NCI-H2171 (cell line): ENCODE measurements at places on chromosomes 11 and 22.

DNA sequence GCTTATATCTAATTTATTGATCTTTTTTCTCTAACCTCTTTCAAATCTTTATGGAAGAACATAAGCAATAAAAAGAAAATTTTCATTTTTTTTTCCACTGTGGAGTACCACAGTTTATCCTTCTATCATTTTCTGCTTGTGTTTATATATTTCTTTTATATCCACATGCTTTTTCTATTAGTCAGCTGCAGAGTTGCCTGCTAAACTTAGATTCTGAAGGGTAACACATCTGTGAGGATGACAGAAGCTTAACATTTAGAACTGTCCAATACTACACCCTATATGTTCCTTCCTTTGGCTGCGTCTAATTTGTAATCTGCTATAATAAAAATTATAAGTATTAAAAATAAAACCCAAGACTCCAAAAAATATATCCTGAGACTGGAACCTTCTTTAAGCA, 20.8 kb downstream of the CCDC90B start:
- DNase-seq = no peak

DNA sequence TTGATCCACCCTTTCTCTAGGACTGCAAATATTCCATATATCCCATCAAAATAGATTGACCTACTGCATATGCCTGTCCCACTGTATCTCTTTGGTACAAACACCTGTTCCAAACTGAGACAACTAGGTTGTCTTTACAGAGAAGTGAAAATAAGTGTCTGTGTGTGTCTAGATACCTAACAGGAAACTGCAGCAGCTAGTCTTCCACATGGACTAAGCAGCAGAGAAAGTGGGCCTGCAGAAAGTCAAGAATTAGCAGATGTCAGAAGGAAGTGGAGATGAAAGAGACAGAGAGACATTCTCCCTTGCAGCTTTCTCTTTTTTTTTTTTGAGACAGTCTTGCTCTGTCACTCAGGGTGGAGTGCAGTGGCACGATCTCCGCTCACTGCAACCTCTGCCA, 3.9 kb upstream of the RAB39A start:
- no peak for DNase-seq

DNA sequence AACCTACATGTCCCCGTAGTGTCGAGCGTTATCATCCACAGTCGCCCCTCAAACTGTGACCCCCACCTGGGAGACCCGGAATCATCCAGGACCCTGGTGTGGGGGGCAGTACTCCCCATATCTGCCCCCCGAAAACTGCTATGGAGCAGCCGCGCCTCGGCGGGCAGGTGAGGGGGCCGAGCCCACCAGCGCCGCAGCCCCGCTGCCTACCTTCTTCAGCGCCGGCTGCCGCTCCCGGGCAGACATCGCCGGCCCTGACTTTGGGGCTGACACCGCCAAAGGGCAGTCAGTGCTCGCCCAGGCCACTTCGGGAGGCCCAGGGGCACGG, 825 bp downstream of the ARHGAP20 start:
- DNase-seq = no peak

GRCh38 chr11:12042215-12042676, 33.8 kb upstream of the DKK3 start:
- DNase-seq = no peak

- DNase-seq = no peak
These were observed 36.4 kb upstream of the TH start for GRCh38 chr11:2207773-2208621.

DNA sequence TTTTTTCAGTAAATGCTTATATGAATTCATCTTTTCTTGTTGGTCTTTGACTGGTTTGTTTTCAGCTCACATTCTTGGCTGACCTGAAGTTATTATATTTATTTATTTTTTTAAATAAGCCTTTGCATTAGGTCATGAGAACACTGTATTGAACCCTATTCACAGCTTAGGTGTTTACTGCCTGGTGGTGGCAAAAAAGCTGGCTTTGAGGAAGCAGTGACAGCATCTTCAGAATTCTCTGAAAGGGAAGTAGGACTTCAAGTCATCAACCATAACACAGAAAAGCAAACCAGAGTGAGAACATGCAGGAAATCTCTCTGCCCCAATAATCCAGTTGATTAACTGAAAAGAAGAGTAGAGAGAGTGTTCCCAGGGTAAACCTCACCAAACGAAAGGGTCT, 30.3 kb upstream of the MMP13 start:
- DNase-seq = no peak

- no peak for DNase-seq
These were observed 7.3 kb upstream of the EHF start for GRCh38 chr11:34613552-34614056.

DNA sequence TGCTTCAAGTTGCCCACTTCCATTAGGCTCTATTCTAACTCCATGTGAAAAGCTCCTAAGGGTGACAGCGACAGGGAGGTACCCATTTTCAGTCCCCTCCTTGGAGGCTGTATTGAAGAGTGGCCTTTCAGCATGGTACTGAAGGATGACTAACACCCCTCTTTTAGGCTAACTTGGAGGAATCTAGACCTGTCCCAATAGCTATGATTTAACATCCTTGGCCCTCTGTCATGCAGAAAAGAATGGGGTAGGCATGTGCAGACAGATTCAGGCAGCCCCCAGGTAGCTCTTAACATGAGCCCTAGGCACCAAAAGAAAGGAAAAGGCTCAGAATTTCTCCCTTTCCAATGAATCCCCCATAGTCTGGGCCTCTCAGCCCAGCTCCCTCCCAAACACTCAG, 89.3 kb upstream of the AMOTL1 start:
- DNase-seq = no peak

DNA sequence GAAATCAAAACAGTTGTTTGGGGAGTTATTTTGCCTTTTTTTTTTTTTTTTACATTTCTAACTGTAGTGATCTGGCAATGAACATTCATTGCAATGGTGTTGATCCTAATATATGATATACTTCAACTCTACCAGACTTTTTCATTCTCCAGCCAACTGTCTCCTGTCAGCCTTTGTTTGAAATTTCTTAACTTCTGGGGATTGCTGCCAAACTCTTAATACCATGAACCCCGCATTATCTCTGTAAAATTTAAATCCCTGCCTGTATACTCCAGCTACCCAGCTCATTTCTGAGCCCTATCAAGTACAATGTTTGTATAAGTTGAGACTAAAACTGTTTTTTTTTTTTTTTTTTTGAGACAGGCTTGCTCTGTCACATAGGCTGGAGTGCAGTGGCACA, 280.7 kb downstream of the TTC28 start:
- no peak for DNase-seq

DNA sequence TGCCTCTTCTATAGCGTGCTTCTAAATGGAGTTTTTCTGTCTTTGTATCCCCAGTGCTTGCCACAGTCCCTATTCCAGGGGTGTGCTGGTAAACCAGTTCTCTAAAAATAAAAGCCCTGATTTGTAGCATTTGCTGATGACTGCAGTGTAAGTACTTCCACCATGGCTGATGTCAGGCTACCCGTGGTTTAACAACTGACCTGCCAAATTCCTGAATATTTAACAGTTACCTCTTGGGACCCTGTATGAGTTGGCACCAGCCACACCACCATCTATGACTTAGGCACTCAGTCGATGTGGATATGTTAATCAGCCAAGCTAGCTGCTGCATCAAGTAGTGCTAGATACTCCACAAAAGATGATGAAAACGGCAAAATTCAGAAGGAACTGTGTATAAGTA, 94.0 kb upstream of the MTNR1B start:
- no peak for DNase-seq

DNA sequence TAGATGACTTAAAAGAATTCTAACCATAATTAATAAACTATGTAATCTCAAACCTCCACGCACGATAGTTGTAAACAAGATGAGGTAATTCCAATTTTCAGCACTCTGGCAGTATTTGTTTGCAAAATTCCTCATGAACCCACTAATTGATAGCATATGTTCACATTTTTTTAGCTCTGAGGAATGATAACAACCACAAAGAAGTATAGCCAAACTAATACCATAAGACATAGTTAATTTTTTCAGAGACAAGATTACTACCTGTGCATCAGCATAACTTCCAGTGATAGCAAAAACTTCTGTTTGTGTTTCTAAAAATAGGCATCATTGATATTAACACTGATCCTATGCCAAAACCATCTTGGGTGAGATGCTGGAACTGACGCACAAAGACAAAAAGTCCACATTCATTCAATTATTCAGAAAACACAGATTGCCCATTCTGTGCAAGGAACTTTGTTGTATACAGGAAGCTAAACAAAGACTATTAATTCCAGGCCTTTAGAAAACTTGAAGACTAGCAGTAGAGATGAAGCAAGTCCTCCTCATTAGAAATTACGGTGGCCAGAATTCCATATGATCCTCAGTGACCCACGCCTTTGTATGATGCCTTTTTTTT, 57.7 kb downstream of the PDGFD start:
- DNase-seq = no peak

DNA sequence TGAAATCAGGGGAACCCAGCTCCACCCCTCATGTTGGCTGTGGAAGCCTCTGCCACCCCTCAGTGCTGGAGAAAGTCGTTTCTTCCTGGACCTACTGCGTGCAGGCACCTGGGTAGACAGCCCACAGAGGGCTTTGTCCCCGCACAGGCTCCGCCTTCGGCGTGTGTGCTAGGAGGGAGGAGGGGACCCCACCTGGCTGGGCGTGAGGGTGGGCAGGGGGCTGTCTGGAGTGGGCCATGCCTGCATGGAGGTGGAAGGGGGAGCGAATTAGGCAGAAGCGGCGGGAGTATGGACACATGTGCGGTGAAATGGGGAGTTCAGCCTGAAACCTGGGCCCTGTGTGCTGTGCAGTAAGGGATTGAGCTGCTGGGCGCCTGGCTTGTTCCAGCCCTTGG, 49.3 kb downstream of the FBLN1 start:
- no peak for DNase-seq

GRCh38 chr11:7691759-7692350, 14.4 kb downstream of the OVCH2 start:
- DNase-seq = no peak

- DNase-seq = no peak
These were observed 84.4 kb downstream of the DENND5A start for GRCh38 chr11:9180784-9181183.

- DNase-seq = no peak
These were observed 22.5 kb downstream of the P4HA3 start for GRCh38 chr11:74288911-74289310.

DNA sequence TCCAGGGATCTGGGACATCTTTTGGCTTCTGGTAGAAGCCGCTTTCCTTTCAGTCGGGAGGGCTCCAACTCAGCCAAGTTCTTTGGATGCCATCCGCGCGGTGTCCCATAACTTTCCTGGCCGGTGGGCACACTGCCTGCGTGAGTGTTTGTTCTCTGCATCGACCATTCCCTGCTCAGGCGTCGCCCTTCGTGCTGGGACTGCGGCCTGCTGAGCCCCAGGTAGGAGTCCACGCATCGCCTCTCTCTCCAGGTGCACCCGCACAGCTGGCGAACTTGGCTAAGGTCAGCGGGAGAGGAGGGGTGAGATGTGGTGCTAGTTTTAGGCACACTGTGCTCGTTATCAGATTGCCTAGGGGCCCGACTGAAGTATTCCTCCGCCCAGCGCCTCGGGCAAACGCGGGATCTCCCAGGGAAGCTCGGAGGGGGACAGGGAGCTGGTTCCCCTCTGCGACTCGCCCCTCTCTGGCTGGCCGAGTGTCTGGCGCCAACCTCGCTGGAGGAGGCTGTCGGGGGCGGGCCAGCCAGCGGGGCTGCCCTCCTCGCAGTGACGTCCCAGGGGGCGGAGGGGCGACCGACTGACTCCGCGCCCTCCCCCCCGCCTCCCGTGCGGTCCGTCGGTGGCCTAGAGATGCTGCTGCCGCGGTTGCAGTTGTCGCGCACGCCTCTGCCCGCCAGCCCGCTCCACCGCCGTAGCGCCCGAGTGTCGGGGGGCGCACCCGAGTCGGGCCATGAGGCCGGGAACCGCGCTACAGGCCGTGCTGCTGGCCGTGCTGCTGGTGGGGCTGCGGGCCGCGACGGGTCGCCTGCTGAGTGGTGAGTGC, at the start of gene LAYN:
Gene LAYN, plus strand, starts transcription at position 607 of the 823 bp plus-strand sequence. Its CDS starts 124 bp downstream, at position 731.
- DNase-seq = peak; percentile 57

DNA sequence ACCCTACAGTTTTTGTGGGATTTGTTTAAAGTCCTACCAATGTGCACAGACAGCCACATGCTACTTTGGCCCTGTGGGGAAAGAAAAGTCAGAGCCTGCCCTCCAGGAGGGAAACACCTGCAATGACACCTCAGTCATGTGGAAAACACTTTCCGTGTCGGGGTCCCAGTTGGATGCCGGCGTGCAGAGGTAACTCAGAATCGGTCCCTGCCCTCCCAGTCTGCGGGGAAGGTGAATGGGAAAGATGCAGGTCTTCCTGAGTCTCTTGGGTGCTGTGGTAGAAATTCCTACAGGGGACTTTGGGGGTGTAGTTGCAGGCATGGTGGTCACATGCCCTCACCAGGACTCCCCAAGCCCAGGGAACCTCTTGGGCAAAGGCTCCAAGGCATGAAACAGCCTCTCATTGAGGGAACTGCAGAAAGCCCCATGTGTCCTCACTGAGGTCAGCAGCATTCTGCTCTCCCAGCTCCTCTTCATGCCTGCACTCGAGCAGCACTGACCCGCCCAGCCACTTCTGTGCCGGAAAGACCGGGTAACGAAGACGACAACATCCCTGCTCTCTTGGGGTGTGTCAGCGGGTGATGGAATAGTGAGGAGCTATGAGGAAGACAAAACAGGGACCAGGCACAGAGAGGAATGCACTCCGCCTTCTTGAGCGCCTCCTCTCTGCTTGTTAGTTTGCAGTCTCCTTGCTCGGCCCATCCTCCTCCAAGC, 4.7 kb downstream of the RIBC2 start:
- DNase-seq = no peak

- DNase-seq = no peak
These were observed 13.5 kb upstream of the EP300 start for GRCh38 chr22:41078931-41079330.

DNA sequence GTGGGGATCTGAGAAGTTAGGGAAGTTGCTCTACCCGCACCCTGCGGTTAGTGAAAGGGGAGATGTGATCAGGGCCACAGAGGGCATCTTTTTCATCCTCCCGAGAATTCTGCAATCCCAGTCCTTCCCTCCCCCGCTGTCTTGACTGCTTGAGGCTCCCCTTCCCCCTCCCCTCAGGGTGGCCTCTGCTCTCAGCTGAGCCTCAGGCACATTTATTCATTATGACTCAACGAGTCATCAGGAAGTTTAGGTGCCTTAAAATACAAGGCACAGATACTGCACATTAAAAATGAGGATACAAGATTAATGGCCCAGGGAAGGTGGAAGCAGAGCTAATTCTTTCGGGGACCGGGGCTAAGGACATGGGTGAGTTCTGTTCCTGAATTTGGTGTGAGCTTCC, 104.0 kb downstream of the CACNA1I start:
- DNase-seq = no peak

DNA sequence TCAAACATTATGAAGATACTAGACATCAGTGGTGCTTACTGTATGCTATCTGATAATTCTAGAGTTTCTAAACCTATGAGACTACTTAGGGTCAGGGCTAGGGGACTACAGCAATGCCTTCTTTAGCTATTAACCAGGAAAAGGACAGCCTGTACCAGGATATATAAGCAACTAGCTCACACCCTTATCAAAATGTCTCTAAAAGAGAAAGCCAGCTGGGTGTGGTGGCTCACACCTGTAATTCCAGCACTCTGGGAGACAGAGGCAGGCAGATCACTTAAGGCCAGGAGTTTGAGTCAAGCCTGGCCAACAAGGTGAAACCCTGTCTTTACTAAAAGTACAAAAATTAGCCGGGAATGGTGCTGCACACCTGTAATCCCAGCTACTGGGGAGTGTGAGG, 55.8 kb downstream of the RAB6A start:
- no peak for DNase-seq
